Sigmoid colon (tissue), 7 donors: ENCODE measurements at places on chromosomes 4 and X.

DNA sequence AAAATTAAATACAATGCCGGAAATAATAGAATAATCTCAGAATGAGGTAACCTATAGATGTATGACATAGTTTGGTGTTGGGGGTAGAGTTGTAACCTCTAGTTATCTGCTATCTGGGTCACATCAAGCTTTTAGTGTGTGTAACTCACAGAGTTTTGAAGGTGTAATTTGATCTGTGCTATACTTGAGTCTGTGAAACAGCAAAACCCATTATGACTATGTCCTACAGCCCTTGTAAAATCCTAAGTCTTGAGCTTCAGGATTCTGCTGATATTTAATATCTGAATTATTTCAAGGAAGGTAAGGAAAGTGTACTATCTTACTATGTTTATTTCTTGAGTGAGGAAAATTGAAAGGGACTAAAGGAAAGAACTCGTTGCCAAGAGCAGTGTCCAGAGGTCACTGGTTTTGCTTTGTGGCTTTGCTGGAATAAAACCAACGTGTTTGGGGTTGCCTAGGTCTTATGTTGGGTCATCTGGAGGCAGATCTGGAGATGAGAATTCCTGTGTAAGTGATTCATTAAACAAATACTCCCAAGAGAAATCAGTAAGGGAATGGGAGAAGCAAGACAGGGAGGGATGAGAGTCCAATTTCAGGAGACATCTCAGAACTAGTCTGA is 107.8 kb upstream of the CBLL2 start:
- H3K27me3 ChIP-seq = no peaks in the 10 kb centered on the region
- H3K27ac ChIP-seq = no peak overlapping the region
- no peaks in the 10 kb centered on the region for H3K36me3 ChIP-seq
- no peaks in the 10 kb centered on the region for H3K4me1 ChIP-seq
- DNase-seq = no peak

DNA sequence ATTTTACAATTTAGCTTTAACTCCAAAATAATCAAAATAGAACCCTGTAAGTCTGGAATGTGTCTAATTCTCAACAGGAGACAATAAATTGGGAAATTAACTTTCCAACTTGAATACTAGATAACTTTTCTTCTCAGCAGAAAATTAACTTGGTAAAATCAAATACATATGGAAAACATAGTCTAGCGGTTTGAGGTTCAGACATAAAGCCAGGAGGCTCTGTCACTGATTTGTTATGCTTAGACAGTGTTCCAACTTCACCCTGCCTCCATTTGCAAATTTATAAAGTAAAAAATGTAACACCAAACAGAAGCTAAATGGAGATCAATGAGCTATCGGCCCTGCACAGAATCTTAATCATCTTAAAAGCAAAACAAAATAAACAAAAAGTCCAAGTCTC is 46.3 kb downstream of the TBCK start:
- no peaks in the 10 kb centered on the region for H3K36me3 ChIP-seq
- peaks cover 4% of the 10 kb centered on the region for H3K4me1 ChIP-seq
- no peak overlapping the region for H3K27ac ChIP-seq
- H3K4me3 ChIP-seq = no peak overlapping the region
- DNase-seq = no peak

DNA sequence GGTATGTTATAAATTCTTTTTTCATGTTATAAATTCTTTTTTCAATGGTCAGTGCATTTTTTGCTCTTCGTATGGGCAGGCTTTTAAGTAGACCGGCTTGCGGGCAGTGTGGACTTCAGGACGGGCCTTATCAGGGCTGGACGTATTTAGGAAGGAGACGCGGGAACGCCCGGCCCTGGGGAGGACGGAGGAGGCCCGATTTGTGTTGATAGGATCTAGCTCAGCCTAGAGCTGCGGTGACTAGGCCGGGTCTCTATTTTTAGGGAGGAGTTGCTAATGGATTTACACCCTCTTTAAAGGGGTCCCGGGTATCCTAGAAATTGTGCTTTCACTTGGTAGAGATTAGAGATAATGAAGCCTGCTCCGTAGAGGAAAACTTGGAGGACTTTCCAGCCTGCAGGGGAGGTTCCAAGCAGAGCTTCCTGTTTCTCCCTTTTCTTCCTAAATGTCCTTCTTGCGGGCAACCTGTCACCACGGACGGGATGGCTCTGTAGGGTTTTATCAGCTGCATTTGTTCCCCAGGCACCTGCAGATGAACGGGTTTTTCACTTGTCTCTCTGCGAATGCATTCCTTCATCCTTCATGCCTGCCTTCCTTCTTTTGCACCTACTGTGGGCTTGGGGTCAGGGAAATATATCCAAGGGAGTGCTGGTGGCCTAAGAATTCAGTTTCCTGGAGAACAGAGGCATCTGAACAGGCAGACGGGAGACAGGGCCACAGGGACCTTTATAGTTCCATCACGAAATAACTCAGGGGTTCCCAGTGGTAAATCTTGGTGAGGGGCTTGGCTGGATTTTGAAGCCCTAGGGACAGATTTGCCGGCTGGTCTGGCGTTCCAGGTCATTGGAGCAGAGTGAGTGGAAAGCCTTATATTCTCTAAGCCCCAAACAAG is 1.4 kb downstream of the CD99 start:
- peaks cover 5% of the 10 kb centered on the region for H3K36me3 ChIP-seq
- DNase-seq = no peak
- peak overlapping the region; percentile 99 for H3K4me3 ChIP-seq
- peak overlapping the region; percentile 94 for H3K27ac ChIP-seq

DNA sequence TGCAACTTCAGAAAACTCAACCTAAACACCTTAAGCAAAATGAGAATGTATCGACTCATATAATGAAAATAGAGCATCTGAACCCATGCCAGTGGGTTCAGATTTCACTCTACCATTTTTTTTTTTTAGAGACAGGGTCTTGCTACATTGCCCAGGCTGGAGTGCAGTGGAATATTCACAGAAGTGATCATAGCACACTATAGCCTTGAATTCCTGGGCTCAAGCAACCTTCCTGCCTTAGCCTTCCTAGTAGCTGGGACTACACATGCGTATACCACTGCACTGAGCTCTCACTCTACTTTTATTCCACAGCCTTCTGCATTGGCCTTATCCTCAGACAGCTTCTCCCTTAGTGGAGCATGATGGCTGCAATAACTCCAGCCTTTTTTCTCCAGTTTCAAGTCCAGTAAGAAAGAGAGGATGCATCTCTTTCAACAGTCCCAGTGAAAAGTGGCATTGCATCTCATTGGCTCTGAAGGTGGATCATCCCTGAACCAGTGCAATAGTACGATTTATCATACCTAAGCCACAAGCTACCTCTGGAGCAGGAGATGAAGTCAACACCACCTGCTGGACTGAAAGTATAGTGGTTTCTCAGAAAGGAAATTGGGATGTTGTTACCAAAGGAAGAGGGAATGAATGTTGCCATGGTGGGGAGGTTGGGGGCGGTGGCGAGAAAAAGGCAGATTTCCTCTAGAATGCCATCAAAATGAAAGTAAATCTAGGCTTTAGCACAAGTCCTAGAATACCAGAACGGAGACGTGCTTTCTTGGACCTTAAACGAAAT is 2.0 kb upstream of the SOD3 start:
- no peak overlapping the region for H3K4me3 ChIP-seq
- no peak for DNase-seq
- no peaks in the 10 kb centered on the region for H3K36me3 ChIP-seq
- H3K27ac ChIP-seq = peak overlapping the region; percentile 86

DNA sequence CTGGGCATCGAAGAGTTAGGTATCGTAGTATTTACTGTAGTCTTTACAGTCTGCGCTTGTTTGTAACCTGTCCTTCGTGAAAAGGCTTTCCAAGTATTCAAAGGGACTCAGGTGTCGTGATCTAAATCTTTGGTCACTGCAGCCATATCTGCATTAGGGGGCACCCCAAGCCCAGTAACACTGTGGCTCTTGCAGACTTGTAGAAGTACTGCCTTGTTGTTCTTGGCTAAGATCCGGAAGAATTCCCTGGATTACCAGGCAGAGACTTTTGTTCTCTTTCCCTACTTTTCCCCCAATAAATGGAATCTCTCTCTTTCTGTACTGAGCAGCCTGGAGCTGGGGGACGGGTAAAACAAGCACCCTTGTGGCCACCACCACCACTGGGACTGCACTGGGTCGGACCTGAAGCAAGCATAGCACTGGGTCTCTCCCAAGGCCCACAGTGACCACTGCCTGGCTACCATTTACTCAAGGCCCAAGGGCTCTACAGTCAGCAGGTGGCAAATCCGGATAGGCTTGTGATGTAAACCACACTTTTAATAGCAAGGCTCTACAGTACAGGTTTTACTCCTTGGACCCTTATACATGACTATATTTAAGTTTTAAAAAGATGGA is 12.0 kb downstream of the CXorf58 start:
- no peaks in the 10 kb centered on the region for H3K36me3 ChIP-seq
- no peak for DNase-seq
- no peaks in the 10 kb centered on the region for H3K4me1 ChIP-seq
- no peak overlapping the region for H3K4me3 ChIP-seq

GRCh38 chr4:100707786-100708185 is 190.0 kb upstream of the EMCN start:
- H3K36me3 ChIP-seq = no peaks in the 10 kb centered on the region

DNA sequence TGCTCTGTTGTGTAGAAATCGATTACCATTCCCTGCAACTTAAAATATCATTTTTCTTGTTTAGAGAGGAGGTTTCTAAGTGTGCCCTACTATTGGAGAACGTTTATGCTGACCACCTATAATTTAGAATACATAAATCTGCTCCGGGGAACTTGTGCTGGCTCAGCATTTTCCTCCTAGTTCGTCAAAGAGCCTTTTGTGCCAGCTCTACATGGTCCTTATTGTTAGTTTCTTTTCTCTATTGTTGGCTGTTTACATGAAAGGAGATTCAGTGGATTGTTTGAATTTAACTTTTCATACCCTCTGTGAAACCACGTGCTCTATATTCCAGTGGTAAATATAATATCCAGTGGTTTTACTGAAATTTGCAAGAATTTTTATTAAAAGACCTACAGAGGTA is 53.4 kb upstream of the ATP8A1 start:
- no peaks in the 10 kb centered on the region for H3K27me3 ChIP-seq
- no peaks in the 10 kb centered on the region for H3K36me3 ChIP-seq
- H3K27ac ChIP-seq = no peak overlapping the region

DNA sequence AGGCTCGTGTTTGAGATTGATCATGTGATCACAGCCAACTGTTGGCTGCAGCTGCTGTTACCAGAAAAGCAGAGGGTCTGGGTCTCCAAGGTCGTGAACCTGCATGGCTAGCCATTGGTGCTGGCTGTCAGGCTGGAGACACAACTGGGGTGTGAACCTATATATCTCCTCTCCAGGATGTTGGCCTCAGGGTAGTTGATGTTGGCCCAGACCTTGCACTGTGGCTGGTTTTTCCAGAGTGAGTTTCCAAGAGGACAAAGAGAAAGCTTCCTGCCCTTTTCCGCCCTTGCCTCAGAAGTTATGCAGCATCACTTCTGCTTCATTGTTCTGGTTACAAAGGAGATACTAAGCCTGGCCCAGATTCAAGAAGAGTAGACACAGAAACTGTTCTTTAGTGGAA is 607.8 kb upstream of the HS3ST1 start:
- DNase-seq = no peak
- H3K27ac ChIP-seq = no peak overlapping the region
- H3K4me3 ChIP-seq = no peak overlapping the region
- no peaks in the 10 kb centered on the region for H3K36me3 ChIP-seq
- no peaks in the 10 kb centered on the region for H3K27me3 ChIP-seq

DNA sequence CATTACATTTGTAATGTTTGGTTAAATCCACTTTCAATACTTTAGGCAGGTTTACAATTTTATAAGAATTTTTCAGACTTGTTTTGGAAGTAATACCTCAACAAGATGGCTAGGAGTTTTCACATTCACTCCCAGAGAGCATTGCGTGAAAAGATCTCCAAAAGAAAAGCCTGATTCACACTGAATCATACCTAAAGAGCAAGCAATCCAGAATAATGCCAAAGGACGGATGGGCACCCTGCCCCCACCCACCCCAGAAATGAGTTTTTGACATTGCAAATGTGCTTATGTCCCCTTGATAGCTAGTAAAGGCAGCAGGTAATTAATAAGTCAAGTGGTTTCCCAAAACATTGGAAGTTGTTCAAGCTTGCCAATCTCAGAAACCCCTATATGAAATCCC is 557.7 kb upstream of the TENM3 start:
- no peak overlapping the region for H3K4me3 ChIP-seq
- no peak for DNase-seq
- no peak overlapping the region for H3K27ac ChIP-seq
- H3K36me3 ChIP-seq = no peaks in the 10 kb centered on the region
- H3K4me1 ChIP-seq = no peaks in the 10 kb centered on the region

GRCh38 chrX:32448320-32448719 is 763.0 kb downstream of the DMD start:
- H3K27me3 ChIP-seq = no peaks in the 10 kb centered on the region
- H3K4me3 ChIP-seq = no peak overlapping the region
- no peaks in the 10 kb centered on the region for H3K4me1 ChIP-seq
- H3K27ac ChIP-seq = no peak overlapping the region

GRCh38 chr4:110068248-110068647 is 130.2 kb downstream of the ELOVL6 start:
- H3K27ac ChIP-seq = no peak overlapping the region
- no peaks in the 10 kb centered on the region for H3K36me3 ChIP-seq
- DNase-seq = no peak
- H3K4me3 ChIP-seq = no peak overlapping the region

DNA sequence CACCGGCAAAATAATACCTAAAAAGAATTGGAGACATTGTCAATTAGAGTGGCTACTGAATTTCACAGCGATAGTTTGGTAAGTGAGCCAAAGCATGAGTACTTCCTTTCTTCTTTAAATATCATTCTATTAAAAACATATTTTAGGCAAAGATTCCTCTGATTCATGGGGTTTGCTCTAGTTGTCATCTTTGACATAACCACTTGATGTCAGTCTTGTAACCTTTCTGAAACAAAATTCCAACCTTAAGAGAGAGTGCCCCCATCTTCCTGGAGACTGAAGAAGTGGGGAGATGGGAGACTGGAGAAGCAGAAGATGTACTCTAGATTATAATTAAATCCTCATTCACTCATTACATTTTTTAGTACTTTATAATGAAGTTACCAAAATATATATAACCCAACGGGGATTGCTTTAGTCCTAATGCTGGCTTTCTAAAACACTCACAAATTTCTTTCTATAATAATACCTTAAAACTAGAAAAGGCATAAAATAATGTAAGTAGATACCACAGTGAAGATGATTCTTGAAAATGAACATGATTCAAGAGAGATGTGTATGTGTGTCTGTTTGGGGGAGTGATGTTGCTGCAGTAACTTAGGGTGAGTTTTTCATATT is 96.4 kb downstream of the EMCN start:
- H3K27me3 ChIP-seq = no peaks in the 10 kb centered on the region
- H3K27ac ChIP-seq = no peak overlapping the region
- no peak overlapping the region for H3K4me3 ChIP-seq
- no peaks in the 10 kb centered on the region for H3K36me3 ChIP-seq

- H3K4me1 ChIP-seq = no peaks in the 10 kb centered on the region
- no peak overlapping the region for H3K4me3 ChIP-seq
- DNase-seq = no peak
- no peak overlapping the region for H3K27ac ChIP-seq
- no peaks in the 10 kb centered on the region for H3K36me3 ChIP-seq
Observed at GRCh38 chr4:8058031-8058479, 100.6 kb downstream of the ABLIM2 start.

GRCh38 chr4:61922766-61923165 is 722.6 kb downstream of the ADGRL3 start:
- no peaks in the 10 kb centered on the region for H3K4me1 ChIP-seq
- H3K4me3 ChIP-seq = no peak overlapping the region
- no peaks in the 10 kb centered on the region for H3K36me3 ChIP-seq
- H3K27ac ChIP-seq = no peak overlapping the region
- no peak for DNase-seq
- no peaks in the 10 kb centered on the region for H3K27me3 ChIP-seq
